ENCODE measurements at places on chromosomes 2 and 18.

- no peak for DNase-seq
These were observed 3.2 kb downstream of the NR4A2 start for GRCh38 chr2:156329031-156329926.

DNA sequence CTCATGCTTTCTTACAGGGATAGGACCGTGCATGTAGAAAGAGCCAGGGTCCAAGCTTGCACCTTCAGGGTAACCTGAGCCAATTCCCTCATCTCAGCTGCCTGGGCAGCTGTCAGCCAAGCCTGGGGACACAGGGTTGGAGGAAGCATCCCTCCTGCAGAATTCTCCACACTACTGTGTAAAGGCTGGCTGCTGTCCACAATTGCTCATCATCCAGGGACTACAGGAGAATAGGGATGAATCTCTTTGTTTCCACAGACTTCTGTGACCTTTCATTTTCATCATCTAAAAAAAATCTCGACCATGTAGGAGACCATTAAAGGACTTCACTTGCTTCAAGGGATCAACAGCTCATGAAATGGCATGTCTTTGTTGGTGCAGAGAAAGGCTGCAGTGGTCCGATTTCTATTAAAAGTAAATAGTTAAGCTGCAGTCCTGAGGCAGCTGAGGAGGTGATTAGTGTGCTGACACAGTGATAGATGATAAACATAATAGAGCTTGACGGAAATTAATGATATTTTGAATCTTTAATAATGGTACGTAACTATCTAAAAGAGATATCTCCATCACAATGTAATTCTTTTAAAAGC, 74.4 kb upstream of the COPS8 start:
- DNase-seq: no peak

DNA sequence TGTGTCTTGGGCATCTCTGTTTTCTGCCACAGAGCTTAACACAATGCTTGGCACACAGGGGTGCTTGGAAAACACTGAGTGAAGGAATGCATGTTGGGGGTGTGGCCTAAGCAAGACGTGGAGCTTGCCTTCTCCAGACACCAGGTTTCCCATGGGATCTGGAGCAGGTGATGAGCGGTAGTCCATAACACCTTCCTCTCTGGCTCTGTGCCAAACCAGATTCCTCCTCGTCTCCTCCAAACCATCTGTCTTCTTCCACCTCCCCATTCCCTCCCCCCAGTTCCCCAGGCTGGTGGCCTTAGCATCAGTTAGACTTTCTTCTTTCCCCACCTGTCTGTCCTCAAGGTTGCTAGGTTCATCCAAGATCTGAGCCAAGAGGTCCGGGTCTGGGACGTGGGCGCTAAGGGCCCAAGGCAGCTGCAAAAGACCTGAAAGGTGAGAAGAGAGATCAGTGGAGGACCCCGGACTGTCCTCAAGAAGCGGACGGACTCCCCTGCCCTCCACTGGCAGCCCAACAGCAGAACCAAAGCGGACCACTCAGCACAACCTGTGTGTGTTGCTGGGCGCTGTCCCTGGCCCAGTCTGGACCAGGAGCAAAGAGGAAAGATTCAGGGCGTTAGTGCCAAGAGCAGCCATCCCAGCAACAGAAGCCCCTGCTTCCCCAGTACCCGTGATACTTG, 1.2 kb upstream of the ITM2C start:
- no peak for DNase-seq

GRCh38 chr2:119142824-119143223, 15.7 kb downstream of the C1QL2 start:
- DNase-seq: no peak

- no peak for DNase-seq
These were observed 15.5 kb downstream of the SLC66A2 start for GRCh38 chr18:79935925-79936324.

GRCh38 chr2:231931481-231931915, 5.3 kb upstream of the NPPC start:
- DNase-seq: no peak

DNA sequence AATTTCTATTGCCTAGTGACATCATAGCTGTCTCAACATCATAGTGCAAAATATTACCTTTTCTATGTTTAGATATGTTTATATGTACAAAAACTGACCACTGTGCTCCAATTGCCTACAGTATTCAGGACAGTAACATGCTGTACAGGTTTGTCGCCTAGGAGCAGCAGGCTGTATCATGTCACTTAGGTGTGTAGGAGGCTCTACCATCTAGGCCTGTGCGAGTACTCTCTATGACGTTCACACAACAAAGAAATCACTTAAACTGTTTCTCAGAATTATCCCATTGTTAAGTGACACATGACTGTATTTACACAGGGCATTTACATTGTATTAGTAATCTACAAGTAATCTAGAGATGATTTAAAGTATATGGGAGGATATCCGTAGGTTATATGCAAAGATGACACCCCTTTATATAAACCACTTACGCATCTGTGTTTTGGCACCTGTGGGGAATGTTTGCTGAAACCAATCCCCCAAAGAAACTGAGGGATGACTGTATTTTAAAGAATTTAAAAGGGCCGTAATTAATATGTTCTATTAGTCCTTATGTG, 24.7 kb downstream of the IL1R2 start:
- no peak for DNase-seq

GRCh38 chr2:126669772-126670171, 13.8 kb downstream of the GYPC start:
- DNase-seq: no peak

DNA sequence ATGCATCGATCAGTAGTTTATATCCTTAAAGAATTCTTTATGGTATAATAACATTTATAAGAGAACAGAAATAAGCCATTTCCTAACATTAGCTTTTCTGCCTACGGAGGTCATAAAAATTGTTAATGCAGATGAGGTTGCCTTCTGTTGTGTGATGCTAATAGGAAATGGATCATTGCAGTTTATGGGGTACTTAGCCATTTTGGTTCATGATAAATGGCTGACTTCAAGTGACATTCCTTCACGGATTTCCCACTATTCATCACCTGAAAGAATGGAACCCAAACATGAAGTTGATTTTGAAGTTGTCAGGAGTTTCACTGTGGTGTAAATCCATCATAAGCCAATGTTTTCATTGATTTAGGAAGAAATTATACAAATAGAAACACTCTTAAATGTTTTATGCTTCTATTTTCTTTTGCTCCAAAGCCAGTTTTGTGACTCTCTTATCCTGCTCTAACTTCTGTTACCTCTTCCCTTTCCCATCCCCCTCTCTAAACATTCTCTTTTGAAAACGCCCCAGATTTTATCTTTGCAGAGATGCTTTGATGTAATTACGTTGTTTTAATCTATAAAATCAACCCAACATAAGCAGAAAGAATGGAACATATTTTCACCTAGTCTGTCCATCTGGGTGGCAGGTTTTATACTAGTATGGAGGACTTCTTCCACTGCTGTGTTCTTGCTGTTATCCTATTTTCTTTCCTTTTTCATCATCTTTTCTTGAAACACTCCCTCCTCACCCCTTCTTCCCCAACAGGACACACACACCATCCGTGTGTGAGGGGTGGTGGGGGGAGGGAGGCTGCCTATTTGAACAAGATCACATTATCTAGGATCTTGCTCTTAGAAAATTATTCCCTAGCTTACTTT, 58.2 kb downstream of the GREB1L start:
- DNase-seq: no peak

- DNase-seq: no peak
These were observed 101.2 kb downstream of the NEB start for GRCh38 chr2:151632993-151633565.

DNA sequence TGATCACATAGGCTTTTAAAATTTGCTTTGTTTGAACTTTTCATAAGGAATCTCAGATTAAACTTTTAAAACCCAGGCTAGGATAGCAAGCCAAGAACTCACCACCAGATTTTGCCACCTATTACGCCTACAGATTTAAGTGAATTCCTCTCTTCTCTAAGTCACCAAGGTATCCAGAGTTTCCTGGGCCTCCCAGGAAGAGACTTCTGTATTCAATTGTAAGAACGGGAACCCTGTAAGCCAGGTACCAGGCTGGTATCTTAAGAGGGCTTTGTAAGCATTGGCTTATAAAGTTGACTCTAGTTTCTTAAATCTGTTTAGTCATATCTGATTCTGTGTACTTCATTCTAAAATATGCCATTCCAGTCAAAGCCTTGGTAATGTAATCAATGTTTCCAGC, 285.1 kb downstream of the MBD5 start:
- no peak for DNase-seq

GRCh38 chr2:128501700-128502099, 183.0 kb upstream of the HS6ST1 start:
- DNase-seq: no peak

- DNase-seq: no peak
These were observed 127.0 kb upstream of the BCL2L11 start for GRCh38 chr2:110993557-110994231.

DNA sequence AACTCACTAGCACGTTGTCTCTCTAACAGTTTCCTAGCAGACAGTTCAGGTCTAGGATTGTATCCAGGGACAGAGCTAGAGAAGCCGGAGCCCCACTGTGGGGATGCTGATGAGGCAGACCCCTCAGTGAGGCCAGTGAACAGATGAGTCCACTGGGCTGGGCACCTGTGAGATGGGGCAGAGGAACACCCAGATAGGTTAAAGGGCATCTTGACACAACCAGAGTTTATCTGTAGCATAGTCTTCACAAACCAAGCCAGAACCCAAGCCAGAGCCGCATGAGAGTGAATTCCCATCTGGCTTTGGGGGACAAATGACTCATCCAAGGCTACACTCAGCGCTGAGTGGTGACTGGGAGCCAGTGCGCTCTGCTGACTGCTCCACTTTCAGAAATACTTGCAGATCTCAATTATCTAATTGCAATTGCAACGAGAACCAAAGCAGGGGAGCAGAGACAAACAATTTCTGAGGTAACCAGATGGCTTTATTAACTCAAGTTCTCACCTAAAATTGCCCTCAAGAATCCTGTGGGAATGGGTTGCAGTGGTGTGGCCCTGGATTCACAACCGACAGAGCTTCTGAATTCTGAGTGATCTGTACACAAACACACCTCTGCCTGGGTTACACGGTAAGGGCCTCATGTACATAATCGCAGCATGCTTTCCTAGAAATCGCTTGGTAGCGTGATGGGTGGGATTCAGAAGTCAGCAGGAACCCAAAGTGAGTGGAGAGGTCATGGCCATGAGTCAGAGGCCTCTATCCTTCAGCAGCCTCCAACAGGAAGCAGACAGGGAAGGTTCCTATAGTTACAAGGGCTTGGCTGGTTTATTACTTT, 48.7 kb upstream of the MSH2 start:
- DNase-seq: no peak

DNA sequence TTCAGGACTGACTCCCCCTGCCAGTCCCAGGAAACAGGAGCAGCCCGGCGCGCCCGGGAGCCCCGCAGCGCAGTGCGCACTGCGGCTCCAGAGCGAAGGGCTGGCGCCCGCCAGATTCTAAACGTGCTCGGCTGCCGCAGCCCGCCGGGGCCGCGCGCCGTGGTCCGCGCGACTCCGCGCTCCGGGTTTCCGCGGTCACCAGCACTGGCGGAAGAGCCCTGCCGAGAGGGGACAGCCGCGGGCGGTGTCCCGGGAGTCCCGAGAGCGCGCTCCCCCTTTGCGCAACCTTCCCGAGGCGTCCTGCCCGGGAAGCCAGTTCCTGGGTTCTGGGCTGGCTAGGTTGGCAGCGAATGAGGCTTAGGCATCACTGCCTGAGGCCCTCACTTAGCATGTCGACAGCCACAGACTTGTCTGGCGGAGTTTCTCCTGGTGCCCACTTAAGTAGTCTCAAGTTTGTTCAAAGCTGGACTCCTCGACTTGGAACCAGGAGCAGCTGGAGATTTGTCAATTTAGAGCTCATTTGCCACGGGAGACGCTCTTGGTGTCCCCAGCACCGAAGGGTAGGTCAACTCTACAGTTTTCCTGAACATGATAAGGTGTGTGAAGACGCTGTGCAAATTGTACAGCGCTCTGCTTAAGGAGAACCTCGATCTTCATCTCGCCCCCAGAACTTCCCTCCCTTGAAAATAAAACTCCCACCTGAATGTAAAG, 1.5 kb upstream of the VSNL1 start:
- no peak for DNase-seq

DNA sequence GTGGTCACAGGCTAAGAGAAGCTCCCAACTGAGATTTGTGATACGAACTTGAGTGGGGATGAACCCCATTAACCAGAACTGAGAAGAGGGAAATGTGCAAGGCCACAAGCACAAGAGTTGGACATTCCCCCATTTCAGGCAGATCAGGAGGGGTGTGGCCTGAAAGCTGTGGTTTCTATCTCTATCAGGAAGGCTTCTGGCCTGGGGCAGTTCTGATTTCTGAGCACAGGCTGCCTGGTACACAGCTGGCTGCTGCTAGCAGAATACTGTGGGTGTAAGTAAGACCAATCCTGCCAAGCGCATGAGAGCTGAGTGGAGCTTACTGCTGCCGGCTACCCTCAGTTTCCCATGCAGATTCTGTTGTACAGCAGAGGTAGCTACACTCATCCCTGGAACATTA, 484.6 kb downstream of the SATB2 start:
- no peak for DNase-seq

GRCh38 chr2:168814046-168814445, 11.6 kb downstream of the NOSTRIN start:
- DNase-seq: no peak

GRCh38 chr18:22856870-22857269, 76.3 kb upstream of the RBBP8 start:
- DNase-seq: no peak

- no peak for DNase-seq
These were observed 10.1 kb downstream of the DPP4 start for GRCh38 chr2:162063899-162064298.

- no peak for DNase-seq
These were observed 166.4 kb downstream of the PDE11A start for GRCh38 chr2:177906041-177906718.

GRCh38 chr2:88690591-88691338, 708 bp upstream of the RPIA start:
- DNase-seq: peak; percentile 14

DNA sequence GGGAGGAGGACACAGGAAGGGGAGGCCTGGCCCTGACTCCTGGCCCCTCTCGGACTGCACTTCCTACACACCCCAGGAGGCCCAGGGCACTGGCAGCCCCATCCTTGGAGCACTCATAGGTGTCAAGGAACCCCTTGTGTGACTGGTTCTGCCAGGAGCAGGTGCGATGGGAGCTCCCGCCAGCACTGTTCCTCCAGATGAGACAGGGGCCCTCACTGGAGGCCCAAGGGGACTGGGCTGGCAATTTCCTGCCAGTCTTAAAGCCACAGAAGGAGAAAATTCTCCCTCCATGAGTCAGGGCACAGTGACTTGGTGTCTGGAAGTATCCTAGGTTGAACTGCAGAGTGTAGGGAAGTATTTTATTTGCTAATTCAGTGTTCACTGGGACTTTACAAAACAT, 42.8 kb upstream of the MAL start:
- DNase-seq: no peak

- no peak for DNase-seq
These were observed 47.5 kb downstream of the MARCO start for GRCh38 chr2:118989481-118989880.
